GM23338 (cell line): ENCODE measurements at places on chromosomes 12 and 14. TPM values are rescaled to one million over a fixed set of nuclear protein-coding genes. Genes with fewer than 3 reads are reported as not detected.

DNA sequence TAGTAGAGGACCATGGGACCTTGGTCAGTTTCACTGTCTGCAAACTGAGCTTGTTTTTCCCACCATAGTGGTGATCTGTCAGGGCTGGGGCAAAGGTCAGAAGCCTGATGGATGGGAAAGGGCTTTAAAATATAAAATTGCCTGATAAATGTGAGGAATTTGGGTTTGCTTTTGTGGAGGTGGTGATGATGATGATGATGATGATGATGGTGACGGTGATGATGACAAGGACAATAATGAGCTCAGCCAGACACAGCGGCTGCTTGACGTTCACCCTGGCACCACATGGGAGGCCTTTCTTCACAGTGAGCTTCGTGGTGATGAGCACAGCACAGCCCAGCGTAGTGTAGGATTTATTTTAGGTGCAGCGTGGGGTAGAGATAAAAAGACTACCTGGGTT is 243.7 kb downstream of the SLC41A2 start:
- DNase-seq: no peak

GRCh38 chr14:92507174-92507768 is 6.3 kb upstream of the RIN3 start:
- no peak for DNase-seq

- no peak for DNase-seq
These were observed 59.1 kb upstream of the DCN start for GRCh38 chr12:91241756-91242155.

DNA sequence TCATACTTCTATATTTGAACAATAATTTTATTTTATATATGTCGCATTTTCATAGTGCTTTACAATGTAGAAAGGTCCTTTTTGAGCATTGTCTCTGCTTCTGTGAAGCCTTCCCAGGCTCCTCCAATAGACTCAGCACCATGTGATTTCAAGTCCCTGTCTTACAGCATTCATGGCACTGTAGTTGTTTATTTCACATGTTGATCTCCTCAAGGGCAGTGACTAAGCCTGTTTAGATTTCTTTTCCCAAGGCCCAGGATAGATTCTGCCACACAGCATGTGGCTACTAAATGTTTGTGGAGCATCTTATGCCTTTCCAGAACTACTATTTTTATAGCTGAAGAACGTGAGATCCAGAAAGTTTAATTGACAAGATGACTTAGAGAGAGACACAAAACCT is 391.7 kb downstream of the TMEM117 start:
- no peak for DNase-seq

LUM gene
- not detected in 2 replicates for total RNA-seq
